Kasumi-1 (cell line): ENCODE measurements at places on chromosomes 2 and 18.
A peak's percentile ranks its signal among the peaks of the same experiment; 100 is the strongest.

- DNase-seq: no peak
These were observed 131.4 kb downstream of the ZNF385B start for GRCh38 chr2:179729966-179730365.

DNA sequence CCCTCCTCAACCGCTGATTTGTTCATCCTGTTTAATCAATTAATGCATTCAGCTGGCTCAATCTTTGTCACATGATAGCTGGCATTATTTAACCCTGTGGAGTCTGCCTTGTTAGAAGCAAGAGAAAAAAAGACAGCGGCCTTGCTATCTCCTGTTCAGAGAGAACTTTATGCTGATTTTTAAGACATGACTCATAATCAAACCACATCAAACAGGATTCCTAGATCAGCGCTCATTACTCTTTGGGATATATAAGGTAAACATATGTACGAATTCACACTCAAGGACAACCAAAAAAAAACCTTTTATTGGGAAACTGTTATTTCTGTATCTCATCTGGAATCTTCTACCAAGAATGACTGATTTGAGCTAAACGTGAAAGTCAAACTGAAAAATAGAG, 195.1 kb downstream of the C1D start:
- DNase-seq: no peak

DNA sequence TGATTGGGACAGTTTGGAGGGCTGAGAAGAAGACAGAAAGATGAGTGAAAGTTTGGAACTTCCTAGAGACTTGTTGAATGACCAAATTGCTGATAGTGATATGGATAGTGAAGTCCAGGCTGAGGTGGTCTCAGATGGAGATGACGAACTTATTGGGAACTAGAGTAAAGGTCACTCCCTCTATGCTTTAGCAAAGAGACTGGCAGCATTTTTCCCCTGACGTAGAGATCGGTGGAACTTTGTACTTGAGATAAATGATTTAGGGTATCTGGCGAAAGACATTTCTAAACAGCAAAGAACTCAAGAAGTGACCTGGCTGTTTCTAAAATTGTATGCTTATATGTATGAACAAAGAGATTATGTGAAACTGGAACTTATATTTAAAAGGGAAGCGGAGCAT, 221.2 kb upstream of the KCNJ3 start:
- no peak for DNase-seq

- DNase-seq: no peak
These were observed 59.3 kb downstream of the LRRFIP1 start for GRCh38 chr2:237686659-237687136.

GRCh38 chr2:208999911-209000310, 423.9 kb upstream of the MAP2 start:
- DNase-seq: no peak

- DNase-seq: no peak
These were observed 96.2 kb downstream of the MAIP1 start for GRCh38 chr2:200051611-200051945.

DNA sequence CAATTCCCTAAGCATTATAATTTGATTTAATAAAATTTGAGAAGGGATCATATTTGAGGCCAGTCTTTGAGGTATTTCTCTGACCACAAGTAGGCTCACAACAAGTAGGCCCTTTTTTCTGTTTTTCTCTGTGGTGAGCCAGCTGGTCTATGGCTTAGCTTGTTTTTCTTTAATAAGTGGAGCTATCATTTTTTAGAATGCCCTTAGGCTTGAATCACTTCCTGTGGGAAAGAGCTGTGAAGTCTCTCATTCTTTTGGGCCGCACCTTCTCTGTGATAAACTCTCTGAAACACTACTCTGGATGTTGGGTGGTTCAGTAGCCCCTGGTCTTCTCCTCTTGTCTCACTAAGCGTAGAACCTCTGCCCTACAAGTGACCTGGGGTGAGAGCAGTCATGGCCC, 235.9 kb downstream of the SUCLG1 start:
- DNase-seq: no peak

DNA sequence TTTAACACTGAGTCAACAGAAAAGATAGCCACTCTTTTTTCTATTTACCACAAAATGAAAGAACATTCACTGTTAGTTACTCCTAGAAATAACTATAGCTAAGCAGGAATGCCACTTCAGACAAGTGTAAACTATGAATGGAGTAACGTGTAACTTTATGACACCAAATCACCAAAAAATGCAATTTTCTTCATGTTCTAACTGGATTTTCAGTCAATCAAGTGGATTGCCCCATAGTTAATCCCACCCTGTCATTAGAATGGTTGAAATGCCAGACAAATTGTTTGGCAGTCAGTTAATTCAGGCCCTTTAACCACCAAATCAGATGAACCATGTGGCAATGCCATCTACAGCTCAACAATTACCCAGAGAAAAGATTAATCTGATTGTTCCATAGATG, 9.9 kb downstream of the EPHA4 start:
- no peak for DNase-seq

DNA sequence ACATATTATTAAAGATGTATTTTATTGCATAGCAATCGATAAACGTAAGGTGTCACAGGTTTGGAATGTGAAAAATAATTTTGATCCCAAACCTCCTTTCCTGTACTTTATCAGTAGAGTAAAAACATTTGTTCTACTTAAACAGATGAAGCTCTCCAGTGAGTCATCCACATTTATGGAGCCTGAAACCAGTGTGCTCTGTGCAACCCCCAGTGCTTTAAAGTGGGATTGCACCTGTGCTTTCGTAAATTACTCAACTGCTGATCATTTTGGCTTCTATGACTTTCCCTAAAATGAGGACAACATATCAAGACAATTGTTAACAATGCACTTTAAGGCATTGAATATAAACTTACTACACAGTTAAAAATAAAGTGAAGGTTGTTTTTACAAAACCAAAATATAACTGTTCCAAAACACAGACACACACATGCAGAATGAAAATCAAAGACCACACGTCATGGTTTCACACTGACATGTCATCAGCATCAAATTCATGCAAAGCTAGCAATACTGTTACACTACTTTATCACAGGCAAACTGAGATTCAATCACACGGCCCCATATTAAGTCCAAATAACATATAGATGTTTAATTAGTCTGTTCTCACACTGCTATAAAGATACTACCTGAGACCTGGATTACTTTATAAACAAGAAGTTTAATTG, 9.7 kb downstream of the TMEM18 start:
- peak; percentile 73 for DNase-seq
